LHCN-M2 (cell line): ENCODE measurements at places on chromosomes 5 and 9. TPM values are rescaled to one million over a fixed set of nuclear protein-coding genes. Genes with fewer than 3 reads are reported as not detected.

The ZNF879 gene
- 2.5 and 4.7 TPM in 2 replicates for total RNA-seq

The CDO1 gene
- total RNA-seq: 2.7 and 3.1 TPM in 2 replicates

The MEIKIN gene
- total RNA-seq: not detected in 2 replicates

The COL27A1 gene
- 6.7 and 11.4 TPM in 2 replicates for total RNA-seq

The HTR4 gene
- 0.26 TPM in 1 of 2 replicates, not detected in the other for total RNA-seq

The FOXD4L4 gene
- total RNA-seq: 0.06 and 0.17 TPM in 2 replicates

The PCDHAC1 gene
- not detected in 2 replicates for total RNA-seq

The SPATA31E1 gene
- not detected in 2 replicates for total RNA-seq

The ADAMTS16 gene
- total RNA-seq: 1.6 and 2.6 TPM in 2 replicates

The SAXO1 gene
- total RNA-seq: 0.06 TPM in 1 of 2 replicates, not detected in the other

The KCNIP1 gene
- total RNA-seq: not detected in 2 replicates

The RMRP gene
- 5,651 and 6,728 TPM in 2 replicates for total RNA-seq

The SNCAIP gene
- total RNA-seq: not detected in 2 replicates

GRCh38 chr9:136703276-136703860, 9.0 kb upstream of the DIPK1B start:
- no peak for DNase-seq

GRCh38 chr5:74174366-74174765, 466.2 kb downstream of the ENC1 start:
- no peak for DNase-seq

- peak; percentile 26 for DNase-seq
Observed at GRCh38 chr5:69364414-69364813, 4.9 kb downstream of the AK6 start.

DNA sequence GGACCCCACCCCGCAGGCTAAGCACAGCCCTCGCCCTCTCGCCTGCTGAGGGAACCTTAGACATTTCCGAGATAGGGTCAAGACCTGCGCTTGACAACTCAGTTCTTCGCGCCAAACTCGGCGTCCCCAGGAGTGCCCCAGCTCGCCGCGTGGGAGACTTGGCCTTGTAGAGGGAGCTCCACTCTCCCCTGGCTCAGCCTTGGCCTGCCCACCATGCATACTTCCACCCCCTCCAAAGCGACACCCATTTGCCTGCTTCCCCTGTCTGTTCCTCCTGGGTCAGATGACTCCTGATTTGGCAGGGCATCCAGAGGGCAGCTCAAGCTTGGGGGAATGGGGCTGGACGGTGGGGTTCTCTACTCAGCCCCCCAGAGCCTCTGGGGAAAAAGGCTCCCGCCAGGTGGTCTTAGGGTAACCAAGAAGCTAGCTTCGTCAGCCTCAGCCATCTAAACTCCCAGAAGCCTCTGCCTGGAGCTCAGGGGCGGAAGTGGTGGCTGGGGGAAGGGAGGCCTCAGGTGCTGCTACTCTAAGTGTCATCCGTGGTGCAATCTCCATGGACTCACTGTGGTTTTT, 560 bp downstream of the DOCK2 start:
- no peak for DNase-seq

- no peak for DNase-seq
Observed at GRCh38 chr9:113261917-113262671, 13.3 kb downstream of the CDC26 start.

DNA sequence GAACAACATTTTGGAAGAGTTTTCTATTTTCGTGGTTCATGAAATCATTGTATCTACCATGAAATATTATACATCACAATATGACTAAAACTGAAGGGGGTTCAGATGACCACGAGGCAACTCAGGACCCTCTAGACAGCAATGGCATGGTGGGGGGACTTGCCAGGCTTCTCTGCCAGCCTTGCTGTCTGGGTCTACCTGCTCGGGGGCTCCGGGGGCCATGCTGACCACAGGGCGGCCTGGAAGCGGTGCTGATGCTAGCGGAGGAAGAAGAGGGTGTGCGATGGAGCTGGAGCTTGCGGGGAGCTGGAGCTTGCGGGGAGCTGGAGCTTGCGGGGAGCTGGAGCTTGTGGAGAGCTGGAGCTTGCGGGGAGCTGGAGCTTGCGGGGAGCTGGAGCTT, 89.2 kb upstream of the IRX4 start:
- no peak for DNase-seq

DNA sequence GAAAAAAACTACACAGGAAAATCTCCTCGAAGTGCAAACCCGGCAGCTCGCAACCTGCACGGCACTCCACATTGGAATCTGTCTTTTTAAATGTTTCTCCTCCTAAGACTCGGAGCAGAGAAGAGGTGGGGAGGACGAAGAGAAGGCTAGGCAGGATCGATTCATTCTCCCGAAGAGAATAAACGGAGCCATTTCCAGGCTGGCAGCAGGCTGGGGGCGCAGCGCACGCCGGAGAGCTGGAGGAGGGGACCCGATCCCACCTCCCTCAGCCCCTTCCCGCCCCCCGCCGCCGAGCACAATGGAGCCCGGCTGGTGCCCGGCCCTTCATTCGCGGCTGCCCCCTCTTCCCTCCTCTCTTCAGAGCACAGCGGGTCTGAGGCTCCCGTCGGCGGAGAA, 628 bp downstream of the HOMER1 start:
- DNase-seq: no peak

GRCh38 chr5:168165221-168165914, 126.1 kb upstream of the WWC1 start:
- no peak for DNase-seq

- no peak for DNase-seq
Observed at GRCh38 chr5:142133330-142134206, 25.0 kb downstream of the NDFIP1 start.

- DNase-seq: peak; percentile 94
Observed at GRCh38 chr9:87711857-87712800, 13.8 kb upstream of the CTSL start.

GRCh38 chr5:53464722-53465121, 15.7 kb upstream of the FST start:
- DNase-seq: no peak

DNA sequence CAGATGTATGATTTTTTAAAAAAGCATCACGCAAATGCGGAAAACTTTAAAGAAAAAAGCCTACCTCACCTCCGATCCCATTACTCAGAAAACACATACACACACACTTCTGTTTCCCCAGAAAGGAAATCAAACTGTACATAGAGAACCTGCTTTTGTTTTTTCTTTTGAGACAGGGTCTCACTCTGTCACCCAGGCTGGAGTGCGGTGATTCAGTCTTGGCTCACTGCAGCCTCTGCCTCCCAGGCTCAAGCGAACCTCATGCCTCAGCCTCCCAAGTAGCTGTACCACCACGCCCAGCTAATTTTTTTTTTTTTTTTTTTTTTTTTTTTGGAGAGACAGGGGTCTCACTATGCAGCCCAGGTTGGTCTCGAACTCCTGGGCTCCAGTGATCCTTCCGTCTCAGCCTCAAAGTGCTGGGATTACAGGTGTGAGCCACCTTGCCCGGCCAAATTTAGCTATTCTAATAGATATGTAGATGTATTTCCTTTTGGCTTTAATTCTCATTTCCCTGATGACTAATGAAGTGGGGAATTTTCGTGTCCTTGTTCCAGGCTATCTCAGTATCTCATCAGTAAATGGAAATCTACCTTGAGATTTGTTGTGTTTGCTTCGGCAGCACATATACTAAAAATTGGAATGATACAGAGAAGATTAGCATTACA, 25.7 kb upstream of the EEIG1 start:
- no peak for DNase-seq

DNA sequence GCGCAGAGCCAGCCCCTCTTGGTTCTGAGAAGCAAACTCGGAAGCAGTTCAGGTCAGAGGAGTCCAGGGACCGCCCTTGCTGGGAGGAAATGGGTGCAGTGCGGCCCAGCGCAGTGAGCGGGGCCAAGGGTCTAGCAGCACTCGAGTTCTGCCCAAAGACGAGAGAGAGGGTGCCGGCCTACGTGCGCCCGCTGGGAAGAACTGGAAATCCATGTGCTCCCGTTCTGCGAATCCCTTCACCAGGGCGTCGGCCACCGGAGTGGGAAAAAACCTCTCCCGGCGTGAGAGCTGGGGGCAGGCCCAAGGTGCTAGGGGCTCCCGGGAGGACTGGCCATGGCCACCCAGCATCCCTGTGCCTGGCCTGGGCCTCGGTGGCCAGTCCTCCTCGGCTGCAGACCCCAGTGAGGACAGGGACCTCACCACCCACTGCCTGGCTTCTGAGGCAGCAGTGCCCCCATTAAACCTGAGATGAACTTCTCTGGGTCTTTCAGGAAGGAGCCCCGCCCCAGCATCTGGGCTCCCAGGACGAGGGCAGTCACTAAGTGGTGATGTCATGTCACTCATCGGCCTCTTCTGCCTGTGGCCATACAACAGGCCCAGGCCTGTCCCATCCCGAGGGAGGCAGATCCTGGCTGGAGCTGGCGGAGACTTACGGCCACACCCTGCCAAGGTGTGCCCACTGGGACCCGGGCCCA, 10.6 kb downstream of the TMEM250 start:
- no peak for DNase-seq

DNA sequence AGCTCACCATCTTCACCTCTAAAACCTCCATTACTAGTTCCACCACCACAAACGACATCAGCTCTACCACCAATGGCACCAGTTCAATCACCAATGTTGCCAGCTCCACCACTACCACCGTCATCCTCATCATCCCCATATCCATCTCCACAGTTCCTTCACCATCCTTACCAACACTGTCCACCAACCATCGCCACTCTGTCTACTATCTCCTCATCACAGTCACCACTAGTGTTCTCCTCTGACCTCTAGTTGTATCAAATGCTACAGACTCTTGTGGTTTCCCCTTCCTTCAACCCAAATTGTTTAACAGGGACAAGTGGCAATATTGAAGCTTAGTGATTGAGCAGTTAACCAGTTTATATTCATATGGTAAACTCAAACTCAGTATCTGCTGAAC, 182.6 kb downstream of the CAAP1 start:
- no peak for DNase-seq

- DNase-seq: no peak
Observed at GRCh38 chr5:7793895-7794294, 57.0 kb downstream of the CFAP90 start.

GRCh38 chr5:32285510-32286138, 27.1 kb downstream of the MTMR12 start:
- no peak for DNase-seq

GRCh38 chr5:59299006-59299405, 594.5 kb downstream of the PDE4D start:
- DNase-seq: no peak
